ENCODE measurements at places on chromosomes 1 and 21.
A peak's percentile ranks its signal among the peaks of the same experiment; 100 is the strongest.

DNA sequence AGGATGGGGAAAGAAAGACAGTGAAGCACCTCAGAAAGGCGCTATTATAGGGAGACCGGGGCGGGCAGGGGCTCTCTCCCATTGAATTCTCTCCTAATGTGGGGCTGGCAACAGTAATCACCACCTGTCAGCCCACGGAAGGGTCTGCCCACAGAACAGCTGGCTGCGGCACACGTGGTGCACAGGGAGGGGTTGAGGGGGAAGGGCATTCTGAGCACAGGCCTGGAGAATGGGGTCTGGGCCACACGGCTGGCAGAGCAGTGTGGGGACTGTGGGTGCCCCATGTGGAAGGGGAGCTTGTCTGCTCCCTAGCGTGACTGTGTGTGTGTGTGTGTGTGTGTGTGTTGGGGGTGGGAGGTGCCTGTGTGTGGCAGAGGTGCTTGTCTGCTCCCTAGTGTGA lies 4.1 kb downstream of the OLFML3 start:
- DNase-seq = no peak

GRCh38 chr21:44029460-44030087 lies 17.5 kb downstream of the TRAPPC10 start:
- no peak for DNase-seq

DNA sequence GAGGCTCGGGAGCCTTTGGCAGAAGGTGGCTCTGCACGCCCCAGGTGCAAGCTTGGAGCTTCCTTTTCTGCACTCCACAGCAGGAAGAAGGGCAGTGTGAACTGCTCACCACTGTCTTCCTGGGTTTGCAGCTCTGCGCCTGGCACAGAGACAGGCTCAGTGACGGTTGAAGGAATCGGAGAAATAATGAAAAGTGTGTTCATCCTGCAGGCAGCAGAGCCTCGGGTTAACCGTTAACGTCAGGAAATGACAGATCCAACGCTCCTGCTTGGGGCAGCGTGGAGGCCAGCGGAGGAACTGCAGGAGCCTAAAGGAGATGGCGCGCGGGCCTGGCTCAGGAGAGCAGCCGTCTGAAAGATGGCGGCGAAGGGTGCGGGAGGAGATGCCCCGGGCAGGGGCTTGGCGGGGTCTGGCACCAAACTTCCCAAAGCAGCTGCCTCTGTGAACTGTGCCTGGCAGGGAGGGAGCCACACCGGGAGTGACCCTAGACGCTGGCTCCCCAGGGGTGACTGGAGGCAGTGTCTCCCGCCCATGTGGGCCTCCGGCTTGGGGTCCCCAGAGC lies 10.9 kb upstream of the SAMD11 start:
- no peak for DNase-seq

DNA sequence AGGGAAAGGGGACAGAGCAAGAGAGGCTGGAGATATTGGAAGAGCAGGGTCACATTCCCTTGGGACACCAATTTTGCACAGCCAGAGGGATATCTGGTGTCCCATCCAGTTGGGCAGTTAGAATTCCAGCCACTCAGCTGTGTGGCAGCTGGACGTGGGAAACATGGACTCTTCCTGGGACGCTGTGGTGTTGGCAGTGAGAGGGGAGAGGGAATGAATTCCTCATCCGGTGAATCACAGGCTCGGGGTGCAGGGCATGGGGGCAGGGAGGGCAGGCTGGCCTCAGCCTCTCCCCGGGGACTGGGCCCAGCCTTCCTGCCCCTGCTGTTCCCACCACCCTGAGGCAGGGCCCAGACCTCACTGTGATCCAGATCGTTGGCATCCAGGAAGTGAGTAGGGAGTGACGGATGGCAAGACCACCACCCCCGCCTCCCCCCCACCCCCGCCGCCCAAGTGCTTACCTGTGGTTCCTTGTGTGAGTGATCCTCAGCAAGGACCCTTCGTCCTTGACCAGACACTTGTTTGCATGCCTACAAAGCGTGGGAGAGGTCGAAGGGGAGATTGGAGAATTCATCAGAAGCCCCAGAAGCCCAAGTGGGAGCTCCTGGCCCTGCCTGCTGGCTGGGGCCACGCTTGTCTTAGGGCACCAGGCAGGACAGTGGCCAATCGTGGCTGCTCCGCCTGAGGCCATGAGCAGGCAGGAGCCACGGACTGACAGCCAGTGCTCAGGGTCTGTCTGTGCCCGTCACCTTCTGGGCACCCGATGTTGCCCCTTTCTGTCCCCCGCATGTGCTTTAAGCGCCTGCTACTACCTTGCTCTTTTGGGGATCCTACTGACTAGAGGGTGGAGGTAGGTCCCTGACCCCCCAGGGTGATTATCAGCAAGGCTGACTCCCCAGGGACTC lies 8.7 kb downstream of the WNT3A start:
- DNase-seq = no peak

DNA sequence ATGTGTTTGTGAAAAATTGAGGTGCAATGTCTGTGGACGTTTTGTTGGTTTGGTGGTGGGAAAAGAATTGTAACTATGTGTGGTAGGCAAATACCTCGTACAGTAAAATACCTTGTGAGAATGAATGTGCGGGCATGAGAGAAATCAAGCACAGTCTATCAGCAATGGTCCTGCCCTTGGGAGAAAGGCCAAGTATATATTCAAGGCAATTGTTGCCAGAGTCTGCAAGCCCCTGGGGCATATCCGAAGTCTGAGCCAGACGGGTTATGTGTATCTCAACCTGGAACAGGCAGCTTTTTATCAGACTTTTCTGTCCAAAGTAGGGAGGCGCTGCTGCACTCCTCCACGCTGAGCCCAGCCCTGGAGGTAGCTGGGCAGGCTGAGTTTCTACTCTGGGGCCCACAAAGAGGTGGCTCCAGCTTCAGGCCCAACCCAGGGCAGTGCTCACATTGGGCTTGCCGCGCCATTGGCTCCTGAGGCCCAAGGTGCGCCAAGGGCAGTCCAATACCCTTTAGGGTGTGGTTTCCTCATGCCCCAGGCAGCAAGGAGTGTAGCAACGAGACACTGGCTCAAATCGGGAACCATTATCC lies 9.4 kb upstream of the GNL2 start:
- no peak for DNase-seq

GRCh38 chr1:209080170-209080781 lies 503.2 kb upstream of the CAMK1G start:
- no peak for DNase-seq

DNA sequence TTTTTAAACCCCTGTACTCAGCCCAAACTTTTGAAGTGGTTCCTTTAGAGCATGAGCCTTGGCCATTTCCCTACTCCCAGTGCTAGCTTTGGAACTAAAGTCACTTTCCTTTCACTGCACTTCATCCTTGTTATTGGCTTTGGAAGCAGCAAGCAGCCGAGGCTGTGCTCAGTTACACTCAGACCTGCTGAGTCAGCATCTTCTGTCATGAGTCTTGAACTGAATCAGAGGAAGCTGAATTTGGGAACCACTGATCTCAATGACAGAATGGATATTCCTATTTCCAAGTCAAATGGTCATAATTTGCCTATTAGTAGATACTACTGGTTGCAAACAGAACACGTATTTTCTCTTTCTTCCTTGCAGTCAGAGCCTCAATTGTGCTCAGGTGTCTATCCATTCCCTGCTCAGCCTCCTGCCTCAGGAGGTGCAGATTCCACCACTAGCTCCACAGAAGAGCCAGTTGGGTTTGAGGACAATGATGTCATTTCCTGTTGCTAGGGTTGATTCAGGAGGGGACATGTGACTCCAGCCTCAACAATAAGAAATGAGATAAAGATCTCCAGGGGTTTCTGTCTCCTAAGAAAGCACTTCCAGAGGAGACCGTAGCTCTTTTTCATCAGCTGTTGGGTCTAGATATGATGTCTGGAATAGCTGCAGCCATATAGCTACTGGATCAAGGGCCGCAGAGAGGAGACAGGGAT lies 44.9 kb upstream of the NTPCR start:
- no peak for DNase-seq

DNA sequence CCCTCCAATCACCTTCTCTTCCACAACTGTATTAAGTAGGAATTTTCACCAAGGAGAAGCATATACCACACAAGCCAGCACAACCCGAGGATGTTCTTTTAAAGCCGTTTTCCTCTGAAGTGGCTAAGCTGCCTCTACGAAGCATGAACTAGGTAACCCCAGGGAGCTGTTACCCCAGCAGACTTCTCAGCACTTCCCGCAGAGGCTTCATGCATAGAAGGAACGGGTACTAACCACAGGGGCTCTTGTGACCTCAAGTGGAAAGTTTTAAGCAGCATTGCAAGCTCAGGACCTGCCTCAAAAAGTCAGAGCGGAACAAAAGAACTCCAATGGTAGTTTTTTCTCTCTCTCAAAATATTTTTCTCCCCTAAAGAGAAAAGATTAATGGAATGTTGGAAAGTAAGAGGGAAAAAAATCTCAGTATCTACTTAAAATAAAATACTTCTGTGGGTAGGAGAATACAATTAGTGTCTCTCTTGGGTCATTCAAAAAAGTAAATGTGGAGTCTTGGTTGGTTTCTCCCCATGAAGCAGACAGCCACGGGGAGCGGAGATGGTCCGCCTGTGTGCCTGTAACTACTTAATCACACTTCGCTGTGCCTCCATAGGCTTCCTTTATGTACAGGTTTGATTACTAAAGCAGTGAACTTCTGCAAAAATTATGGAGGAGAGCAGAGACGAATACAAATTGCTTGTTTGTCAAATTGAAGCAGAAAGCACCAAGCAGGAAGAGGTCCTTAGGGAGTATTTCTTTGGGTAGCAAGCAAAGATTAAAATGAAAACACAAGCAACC lies 40.9 kb downstream of the STX6 start:
- peak; percentile 7 for DNase-seq

DNA sequence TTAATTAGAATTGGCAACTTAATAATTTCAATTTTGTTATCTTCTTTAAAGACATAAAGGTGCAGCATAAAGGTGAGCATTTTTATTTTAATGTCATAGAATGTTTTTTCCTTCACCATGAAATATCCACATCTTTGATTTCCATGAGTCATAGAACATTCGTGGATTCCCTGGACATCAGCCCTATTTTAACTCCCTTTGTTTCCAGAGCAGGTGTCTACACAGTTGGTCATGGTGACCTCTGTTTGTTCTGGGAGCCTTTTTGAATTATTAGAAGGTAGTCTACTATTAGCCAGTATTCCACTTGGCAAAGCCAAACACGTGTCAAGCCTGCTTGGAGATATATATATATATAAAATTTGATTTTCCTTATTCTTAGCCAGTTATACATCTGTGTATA lies 572.9 kb downstream of the LTN1 start:
- no peak for DNase-seq

- DNase-seq = no peak
Observed at GRCh38 chr1:77781683-77782082, 2.2 kb downstream of the MIGA1 start.

DNA sequence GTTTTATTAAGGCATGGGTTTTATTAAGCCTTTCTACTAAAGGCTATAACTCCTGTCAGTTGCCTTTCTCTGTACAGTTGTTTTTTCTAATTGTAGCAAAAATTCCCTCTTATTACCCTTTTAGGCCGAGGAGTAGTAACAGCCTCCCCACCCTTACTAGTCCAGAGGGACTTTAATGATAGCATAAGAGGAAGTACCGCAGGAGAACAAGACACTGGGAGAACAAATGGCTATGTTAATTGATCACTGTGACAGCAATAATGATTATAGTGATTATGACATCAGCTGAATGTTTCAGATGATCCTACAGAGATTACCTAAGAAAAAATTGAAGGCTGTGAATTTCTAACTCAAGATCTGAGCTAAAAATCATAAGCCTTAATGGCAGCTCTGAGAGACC lies 383.0 kb upstream of the PTBP2 start:
- DNase-seq = no peak

- no peak for DNase-seq
Observed at GRCh38 chr1:78092643-78093042, 46.9 kb downstream of the GIPC2 start.

DNA sequence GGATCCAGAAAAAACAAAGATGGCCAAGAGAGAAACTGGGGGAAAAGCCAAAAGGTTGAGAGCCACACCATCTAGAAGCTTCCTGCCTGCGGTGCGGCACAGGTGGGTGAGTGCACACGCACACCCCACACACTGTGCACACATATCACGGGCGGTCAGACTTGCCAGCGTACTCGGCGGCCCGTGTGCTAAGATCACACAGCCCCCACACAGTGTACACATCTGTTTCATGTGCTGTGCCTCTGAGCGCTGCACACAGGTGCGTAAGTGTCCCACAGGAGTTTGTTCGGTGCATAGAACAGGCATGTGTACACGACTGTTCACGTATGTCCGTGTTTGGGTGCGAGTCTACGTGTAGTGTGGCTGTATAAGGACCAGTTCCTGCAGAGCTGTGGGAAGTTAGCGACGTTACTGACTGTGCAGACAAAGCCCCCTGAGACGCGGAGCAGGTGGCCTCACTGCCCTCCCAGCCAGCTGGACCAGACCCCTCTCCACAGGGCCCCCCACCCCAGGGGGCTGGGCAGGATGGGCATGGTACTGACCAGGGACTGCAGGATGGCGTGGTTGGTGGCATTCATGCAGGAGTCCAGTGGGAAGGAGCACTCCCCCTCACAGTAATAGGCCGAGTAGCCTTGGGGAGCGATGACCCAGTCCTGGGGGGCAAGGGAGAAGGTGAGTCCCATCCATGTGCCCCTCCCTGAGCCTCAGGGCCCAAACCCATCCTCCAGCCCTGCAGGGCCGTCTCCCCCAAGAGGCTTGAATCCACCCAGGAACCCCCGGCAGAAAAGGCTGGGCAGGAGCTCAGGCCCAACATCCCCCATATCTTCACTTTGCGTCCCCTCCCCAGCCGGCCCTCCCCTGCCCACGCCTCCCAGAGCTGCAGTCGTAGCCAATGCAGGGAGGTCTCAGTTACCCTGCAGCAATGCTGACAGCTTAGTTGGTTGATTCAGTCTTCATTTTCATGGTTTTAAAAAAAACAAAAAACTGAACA lies 8.3 kb downstream of the OXCT2 start:
- DNase-seq = no peak

DNA sequence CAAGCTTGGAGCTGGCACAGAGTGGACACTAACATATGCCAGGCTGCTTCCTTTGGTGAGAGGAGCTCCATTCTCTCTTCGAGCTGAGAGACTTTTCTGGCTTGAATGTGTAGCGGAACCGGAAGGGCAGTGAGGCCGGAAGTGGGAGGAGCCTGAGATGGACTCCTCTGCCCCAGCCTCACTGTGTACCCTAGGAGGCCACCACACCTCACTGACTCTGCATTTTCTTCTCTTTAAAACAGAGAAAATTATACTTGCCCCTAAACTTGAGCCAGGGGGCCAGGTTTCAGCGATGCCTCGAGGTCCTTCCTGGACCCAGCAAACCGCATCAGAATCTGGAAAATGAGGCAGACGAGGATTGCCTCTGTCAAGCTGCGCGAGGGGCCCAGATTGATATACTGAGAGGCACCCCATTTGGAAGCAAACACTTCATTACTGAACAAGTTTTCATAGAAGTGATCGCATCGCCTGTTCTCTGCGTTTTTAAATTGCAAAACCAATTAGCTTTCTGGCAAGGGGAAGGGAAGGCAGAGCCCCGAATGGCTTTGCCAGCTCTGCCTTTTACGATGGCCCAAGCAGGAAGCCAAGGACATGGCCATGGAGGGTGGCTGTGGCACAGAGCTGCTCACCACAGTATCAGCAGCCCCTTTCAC lies 708.1 kb downstream of the PTPRU start:
- DNase-seq = no peak

GRCh38 chr1:9628541-9629444 lies 22.7 kb upstream of the PIK3CD start:
- no peak for DNase-seq

All from stimulated activated CD8-positive, alpha-beta memory T cell treated with anti-CD3 and anti-CD28 coated beads, Interleukin-15, amount 100 ng/mL, for 1 hour (primary cell).